ENCODE measurements at places on chromosomes 13 and 19.

- no peak for DNase-seq
Measured at GRCh38 chr13:98810746-98811145, 58.3 kb upstream of the SLC15A1 start.

GRCh38 chr19:32372726-32373517 is 27.5 kb downstream of the ZNF507 start:
- DNase-seq = no peak

- no peak for DNase-seq
Measured at GRCh38 chr19:35484252-35485036, 5.8 kb downstream of the KRTDAP start.

DNA sequence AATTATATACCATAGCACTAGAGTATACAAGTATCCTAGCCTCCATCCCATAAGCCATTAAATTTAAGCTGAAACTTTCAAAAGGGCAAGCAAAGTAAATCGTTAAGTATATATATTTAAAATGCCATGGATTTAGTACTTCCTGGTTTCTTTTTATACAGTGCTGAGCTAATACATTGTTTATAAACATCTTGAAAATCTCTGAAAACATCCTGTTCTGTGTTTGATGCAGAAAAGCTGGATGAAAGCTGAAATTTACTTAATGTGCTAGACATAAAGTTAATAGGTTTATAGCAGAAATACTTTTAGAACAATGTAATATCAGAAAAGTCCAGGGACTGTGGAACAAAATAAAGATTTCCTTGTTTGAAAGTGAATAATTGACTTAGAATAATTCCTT is 875.4 kb downstream of the SLITRK6 start:
- DNase-seq = no peak

GRCh38 chr13:20658451-20659040 is 45.0 kb upstream of the IL17D start:
- DNase-seq = no peak

- no peak for DNase-seq
Measured at GRCh38 chr19:19296953-19297689, 23.2 kb downstream of the SUGP1 start.

DNA sequence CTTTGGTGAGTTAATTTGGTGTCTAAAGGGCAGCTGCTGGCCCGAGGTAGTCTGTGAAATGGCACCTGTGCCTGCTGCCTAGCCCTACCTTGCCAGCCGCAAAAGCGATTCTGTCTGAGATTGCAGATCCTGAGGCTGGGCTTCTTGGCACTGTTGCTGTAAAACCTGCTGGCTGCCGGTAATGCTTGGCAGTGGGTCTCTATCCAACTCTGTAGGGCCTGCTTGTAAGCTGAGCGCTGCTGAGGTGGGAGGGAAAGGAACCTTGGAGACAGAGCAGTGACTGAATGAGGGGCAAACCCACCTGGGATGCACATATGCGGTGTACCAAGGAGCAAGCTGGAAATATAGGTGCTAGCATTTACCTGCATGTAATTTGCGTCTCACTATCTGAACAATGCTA is 11.7 kb downstream of the LCP1 start:
- no peak for DNase-seq

All from midbrain (tissue), 1 donor.